H1 (cell line): ENCODE measurements at places on chromosomes 5 and 9.

DNA sequence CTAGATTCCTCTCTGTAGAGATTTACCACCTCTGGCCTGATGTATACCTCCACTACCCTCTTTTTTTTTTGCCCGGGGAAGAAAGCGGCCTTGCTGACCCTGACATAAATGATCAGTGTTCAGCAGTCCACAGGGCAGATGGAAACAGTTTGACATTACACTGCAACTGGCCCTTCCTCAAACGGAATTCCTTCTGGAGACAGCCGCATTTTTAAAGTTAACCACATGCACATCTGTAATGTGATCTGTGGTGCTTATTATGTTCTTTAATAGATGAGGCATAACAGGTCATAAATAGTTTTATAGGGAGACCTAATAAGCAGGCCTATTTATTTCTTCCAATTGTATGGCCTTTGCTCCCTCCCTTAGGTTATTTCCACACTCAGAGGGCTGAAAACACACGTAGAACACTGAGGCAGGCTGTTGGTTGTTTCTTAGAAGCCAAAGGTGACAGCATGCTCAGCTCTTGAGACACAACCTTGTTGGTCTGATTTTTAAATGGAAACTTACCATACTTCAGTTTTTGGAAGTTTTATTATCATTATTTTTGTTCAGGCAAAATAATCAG lies 84.0 kb upstream of the APC start:
- no peak for DNase-seq

DNA sequence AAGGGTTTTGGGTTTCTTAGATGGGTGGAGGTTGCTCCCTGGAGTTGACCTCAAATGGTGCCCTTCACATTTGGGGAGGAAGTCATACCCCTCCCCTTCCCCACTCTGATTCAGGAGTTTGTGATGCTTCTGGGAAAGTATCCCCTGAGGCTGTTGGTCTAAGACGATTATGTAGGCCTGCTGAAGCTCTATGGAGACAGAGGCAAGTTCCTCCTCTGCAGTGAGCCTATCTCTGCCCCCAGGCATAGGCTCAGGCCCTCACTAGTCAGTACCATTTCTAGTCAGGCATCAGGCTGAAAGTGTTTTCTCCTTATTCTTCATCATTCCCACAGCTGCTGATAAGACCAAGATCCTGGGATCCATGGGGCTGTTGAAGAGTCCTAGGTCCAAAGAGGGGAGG lies 271.6 kb upstream of the NUDT12 start:
- no peak for DNase-seq

- no peak for DNase-seq
Measured at GRCh38 chr9:99235926-99236634, 14.0 kb downstream of the SEC61B start.

DNA sequence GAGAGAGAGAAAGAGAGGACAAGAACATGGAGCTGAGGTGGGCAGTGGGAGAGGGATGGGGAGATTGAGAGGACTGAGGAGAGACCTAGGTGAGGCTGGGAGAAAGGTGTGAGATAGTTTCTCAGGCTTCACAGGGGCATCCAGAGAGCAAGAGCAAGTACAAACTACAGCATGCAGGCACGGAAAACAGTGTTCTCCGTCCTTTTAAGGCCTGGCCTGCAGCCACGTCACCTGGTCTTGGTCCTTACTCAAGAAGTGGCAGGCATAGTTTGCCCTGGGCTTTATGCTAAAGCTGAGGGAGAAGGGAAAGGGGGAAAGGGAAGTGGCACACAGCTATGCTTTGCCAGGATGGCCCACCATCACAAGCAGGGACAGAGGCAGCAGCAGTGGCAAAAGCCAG lies 65.7 kb downstream of the SIL1 start:
- no peak for DNase-seq

DNA sequence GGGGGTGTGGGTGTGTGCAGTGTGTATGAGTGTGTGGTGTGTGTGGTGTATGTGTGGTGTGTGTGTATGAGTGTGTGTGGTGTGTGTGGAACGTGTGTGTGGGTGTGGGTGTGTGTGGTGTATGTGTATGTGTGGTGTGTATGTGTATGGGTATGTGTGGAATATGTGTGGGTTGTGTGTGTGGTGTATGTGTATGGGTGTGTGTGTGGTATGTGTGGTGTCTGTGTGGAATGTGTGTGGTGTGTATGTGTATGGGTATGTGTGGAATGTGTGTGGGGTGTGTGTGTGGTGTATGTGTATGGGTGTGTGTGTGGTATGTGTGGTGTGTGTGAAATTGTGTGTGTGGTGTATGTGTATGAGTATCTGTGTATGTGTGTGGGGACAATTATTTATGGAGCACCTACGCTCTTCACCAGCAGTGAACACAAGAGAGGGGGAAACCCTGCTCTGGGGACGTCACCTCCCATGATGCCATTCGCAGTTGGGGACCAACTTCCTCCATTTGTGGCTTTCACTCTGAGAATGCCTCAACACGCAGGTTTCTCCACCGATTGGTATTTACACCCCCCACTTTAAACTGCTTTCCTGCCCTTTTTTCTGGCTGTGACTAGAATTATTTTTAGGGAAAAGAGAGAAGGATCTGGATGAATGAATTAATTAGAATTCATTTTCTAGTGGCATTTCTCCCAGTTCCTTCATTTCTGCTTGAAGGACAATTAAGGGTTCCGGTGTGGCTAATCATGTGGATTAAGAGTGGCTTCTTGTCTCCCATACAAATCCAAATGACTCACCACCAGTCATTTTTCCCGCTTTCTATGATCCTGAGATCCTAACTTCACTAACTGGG lies 238.1 kb downstream of the ROR2 start:
- no peak for DNase-seq

GRCh38 chr5:59483971-59484472 lies 409.5 kb downstream of the PDE4D start:
- peak; percentile 31 for DNase-seq

DNA sequence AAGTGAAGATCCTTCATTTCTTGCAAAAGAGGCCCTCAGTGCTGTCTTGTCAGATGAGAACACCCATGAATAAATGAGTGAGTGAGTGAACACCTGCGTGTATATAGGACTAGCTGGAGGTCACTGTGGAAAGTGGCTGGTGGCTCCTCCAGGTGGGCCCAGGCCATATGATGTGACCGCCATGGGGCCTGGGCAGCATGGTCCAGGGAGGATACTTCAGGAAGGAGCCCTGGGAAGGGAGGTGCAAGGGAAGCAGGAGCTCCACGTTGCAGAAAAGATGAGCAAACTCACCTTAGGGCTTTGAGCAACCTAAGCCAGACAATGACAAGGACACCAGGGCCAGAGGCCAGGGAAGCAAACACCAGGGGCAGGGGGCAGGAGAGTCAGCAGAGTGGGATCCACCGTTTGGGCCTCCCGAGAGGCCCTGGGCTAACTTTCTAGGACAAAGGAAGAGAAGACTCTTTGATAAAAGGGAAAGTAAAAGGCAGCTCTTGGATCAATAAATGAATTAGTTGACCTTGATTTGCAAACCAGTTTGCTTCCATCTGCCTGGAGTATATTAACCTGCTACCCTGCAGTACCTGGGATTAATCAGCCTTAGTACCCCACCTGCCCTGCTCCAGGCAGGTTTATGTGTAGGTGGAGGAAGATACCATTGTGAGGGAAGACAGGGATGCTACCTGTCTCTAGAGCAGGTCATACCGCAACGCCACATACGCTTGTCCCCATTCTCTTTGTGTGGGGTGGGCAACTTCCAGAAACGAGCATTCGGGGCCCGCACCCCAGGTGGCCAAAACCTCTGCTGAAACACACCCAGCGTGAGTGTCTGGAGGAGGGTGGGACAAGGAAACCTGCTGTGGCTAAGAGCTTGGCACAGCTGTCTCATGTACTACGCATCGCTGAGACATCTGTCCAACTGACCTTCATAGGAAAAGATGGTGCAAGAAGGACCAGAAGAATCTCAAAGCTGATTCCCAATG lies 51.4 kb upstream of the OLFM1 start:
- no peak for DNase-seq

DNA sequence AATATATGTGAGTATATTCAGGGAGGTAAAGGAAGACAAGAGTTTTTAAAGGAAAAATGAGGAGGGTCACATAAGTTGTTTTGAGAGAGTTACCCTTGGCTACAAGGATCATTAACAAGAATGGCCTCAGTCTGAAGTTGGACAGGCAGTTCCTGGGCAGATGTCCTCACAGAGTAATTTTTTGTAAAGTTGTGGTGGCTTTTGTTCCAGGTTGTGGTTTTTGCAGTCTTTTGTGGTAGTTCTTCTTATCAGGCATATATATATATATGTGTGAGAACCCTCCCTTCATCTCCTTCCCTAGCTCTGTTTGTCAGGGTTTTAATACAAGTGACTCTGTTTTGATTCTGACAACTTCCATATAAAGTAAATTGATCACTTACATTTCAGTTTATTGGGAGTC lies 60.0 kb downstream of the CSNK1G3 start:
- DNase-seq: no peak

DNA sequence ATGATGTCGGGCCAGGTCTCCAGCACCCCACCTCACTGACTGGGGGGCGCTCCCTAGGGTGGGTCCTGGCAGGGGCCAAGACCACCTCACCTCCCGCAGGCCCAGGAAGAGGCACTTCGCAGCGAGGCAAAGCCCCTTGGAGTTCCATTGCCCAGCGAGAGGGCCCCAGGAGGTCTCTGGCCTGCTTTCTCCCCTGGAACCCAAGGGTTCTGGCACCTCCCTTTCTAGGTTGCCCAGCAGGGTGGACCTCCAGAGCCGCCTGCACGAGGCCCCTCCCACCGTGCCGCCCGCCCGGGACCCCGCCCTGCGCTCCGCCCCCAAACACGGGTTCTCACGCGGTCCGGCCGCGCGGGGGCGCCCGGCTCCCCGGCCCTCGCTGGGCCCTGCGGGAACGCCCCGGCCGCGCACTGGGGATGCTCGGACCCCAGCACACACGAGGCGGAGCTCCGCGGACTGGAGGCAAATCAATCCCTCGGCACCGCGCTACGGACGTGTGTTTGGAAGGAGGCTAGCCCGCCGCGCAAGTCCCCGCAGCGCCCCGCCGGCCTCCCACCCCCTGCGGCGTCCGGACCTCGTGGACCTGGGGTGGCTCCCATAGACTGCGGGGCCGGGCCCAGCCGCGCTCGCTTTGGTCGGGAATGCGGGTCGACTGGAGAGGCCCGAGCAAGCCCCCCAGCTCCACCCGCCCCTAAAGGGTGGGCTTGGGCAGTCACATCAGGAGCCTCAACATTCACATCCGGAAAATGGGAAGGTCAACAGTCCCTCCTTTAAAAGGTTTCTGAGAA lies 99.5 kb upstream of the LMX1B start:
- no peak for DNase-seq

GRCh38 chr5:144202726-144203125 lies 32.1 kb downstream of the KCTD16 start:
- no peak for DNase-seq

DNA sequence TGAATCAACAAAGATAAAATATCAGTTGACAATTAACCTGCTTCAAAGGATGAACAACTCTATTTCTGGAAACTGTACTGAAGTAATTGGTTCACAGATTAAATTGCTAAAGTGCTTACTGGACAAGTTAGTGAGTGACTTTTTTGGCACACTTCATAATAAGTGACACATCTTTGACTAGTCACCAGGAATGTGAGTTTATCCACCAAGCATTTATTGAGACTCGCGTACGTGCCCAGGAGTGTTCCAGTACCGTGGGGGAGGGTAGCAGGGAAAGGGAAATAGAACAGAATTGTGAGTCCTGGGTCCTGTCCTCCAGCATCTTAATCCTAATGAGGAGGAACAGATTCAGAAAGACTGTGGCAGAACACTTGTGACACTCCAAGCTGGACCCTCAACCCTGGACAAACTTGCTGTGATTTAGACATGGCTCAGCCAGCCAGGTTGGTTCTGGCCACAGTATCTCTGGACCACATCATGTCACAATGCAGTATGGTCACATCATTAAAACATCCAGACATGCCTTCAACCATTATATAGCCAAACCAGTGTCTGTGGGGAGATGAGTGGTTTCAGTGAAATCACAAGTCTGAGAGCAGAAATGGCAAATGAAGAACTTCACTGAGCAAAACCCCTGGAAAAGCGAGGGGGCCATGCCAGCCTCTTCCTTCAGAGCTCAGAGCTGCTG lies 623.1 kb downstream of the BNC2 start:
- no peak for DNase-seq

GRCh38 chr5:68331192-68332079 lies 115.9 kb downstream of the PIK3R1 start:
- DNase-seq: no peak

GRCh38 chr9:7479300-7479699 lies 320.3 kb downstream of the DMAC1 start:
- no peak for DNase-seq

- no peak for DNase-seq
Measured at GRCh38 chr5:76960004-76960625, 7.3 kb downstream of the CRHBP start.

GRCh38 chr9:6132650-6133049 lies 83.0 kb upstream of the IL33 start:
- DNase-seq: no peak

GRCh38 chr9:98226957-98227356 lies 28.5 kb downstream of the TBC1D2 start:
- DNase-seq: no peak

GRCh38 chr5:9318031-9318430 lies 227.8 kb downstream of the SEMA5A start:
- no peak for DNase-seq

DNA sequence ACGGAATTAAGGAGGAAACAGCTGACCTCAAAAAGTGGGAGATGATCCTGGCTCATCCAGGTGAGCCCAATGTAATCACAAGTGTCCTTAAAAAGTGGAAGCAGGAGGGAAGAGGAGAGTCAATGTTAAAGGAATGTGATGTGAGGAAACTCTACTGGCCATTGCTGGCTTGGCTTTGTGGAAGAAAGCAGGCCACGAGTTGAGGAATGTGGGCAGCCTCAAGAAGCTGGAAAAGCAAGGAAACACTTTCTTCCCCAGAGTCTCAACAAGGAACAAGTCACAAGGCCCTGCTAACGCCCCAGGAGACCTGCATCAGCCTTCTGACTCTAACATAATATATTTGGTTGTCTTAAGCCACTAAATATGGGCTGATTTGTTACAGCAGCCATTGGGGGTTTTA lies 252.8 kb downstream of the PSAT1 start:
- no peak for DNase-seq

DNA sequence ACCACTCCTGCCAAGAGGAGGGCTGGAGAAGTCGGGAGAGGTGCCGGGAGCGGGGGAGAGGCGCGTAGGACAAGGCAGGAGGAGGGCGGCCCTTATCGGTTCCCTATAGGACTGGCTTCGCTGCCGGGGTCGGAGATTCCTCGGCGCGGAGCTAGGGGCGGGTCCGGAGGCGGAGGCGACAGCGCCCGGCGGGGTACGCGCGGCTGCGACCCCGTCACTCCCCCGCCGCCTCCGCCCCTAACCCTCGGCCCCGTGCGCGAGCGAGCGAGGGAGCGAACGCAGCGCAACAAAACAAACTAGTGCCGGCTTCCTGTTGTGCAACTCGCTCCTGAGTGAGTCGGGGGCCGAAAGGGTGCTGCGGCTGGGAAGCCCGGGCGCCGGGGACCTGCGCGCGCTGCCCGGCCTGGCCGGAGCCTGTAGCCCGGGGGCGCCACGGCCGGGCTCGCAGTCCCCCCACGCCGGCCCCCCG lies 2.0 kb downstream of the GLIS3 start:
- DNase-seq: no peak

- DNase-seq: no peak
Measured at GRCh38 chr5:90606539-90606938, 47.9 kb downstream of the ADGRV1 start.
